ENCODE measurements at places on chromosomes 13 and 19.

DNA sequence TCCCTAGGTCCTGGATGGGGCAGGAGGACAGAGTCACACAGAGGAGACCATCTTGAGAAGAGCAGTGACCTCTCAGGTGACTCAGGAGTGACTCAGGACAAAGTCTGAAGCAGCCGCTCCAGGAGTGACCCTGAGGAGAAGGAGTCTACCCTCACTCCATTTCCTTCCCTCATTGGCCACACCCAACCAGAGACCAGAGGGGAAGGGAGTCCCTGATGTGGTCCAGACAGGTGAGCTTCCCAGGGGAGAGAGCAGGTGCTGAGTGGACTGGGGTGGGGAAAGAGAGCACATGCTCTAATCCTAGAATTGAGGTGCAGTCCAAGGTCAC lies 75.5 kb upstream of the MEDAG start:
- no peak for DNase-seq

- no peak for DNase-seq
Measured at GRCh38 chr13:53237696-53238095, 209.1 kb downstream of the OLFM4 start.

GRCh38 chr13:94261163-94261562 lies 218.3 kb downstream of the DCT start:
- no peak for DNase-seq

GRCh38 chr19:3062165-3063105 lies at the start of gene TLE5:
Gene TLE5 (minus strand): TSS chr19:3062495. CDS start chr19:3062200, 295 bp downstream.
- DNase-seq, result peak; percentile 49

GRCh38 chr13:31172001-31172400 lies 10.3 kb upstream of the HSPH1 start:
- DNase-seq, result no peak

DNA sequence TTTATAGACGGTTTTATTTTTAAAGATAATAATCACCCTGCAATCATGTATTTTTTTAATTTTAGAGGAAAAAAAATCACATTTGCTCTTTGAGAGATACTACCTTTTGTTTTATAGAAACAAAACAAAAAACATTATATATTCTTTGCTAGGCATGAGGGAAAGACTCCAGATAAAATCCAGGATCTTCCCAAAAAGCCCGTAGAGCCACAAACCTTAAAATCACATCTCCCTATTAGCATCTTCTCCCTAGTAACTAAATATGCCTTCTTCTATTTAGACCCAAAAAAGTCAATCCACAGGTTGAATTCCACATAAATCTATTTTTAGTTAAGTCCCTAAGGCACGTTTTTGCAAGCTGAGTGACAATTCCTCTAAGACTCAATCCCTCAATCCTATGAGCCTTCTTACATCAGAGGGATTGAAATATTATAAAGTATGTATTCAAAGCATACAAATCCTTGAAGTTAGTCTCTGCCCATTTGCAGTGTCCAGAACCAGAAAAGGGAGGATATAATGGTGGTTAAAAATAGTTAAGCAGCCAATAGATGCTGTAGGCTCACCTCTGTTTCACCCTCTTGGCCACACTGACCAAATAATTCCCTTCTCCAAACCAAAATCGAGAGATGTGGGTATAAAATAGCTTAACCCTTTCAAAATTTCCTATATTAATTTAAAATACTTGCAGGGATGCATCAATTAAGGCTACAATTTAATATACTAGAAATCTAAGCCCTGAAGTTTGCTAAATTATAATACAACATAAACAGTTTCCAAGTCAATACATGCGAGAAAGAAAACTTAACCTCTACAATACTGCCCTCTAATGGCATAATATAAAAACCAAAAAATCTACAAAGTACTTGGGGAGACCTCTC lies 64.0 kb downstream of the SERP2 start:
- no peak for DNase-seq

- DNase-seq, result no peak
Measured at GRCh38 chr19:2816641-2817040, 3.0 kb upstream of the ZNF554 start.

DNA sequence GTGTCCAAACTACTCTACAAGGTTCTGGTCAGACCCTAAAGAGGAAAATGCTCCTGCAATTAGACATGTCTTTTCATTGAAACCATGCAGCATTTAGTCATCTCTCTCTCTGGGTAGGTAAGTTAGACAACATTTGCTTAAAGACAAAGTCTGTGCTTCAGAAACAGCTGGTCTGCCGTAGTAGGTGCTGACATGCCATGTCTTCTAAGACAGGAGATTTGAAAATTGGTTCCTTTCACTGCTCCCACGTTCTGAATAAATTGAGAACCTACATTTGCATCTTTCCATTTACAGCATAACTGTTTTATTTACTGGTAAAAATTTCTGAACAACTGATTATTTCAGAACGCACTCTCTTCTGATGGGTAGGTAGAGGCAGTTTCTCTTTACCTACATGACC lies 494.0 kb downstream of the EFNB2 start:
- DNase-seq, result no peak

GRCh38 chr13:64758521-64759244 lies 2471.5 kb downstream of the PCDH9 start:
- DNase-seq, result no peak

DNA sequence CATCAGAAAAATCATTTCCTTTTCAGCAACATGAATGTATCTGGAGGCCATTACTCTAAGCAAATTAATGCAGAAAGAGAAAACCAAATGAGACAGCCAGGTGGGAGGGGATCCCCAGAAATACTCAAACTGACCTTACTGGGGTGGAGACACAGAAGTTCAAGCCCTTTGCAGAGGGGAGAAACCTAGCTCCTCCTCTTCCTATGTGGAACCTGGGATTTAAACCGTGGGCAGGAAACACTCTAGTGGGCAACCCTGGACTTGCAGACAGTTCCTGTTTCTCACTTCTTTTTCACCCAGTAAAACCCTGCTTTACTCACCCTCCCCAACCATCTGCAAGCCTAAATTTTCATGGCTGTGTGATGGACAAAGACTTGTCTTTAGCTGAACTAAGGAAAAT lies 61.3 kb downstream of the SLITRK6 start:
- DNase-seq, result no peak

- DNase-seq, result peak; percentile 84
Measured at GRCh38 chr19:42132851-42133528, 744 bp upstream of the POU2F2 start.

DNA sequence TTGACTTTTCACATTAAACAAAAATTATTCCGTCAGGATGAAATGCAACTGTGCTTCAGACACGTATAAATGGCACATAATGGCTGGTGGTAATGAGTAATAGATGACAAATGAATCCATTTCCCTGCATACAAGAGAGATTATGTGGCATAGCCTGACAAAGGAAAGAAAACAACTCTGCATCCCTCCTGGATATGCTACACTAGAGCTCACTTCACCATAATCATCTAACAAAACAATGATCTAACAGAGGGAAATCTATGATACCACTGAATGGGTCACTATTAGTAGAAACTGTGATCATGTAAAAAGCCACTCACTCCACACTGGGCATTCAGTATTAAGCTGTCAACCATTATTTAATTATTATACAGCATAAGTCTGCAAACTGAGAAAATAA lies 1498.4 kb downstream of the EFNB2 start:
- no peak for DNase-seq

DNA sequence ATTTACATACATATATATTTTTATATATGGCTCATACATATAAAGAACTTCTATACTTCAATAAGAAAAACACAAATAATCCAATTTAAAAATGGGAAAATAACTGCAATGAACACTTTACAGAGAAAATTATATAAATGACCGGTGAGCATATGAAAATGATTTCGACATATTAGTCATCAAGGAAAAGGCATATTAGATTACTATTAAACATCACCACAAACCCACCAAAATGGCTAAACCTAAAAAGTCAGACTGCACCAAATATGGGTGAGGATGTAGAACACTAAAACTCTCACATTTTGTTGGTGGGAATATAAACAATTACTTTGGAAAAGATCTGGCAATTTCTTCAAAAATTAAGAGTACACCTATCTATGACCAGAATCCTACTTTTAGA lies 316.2 kb downstream of the ENOX1 start:
- DNase-seq, result no peak

DNA sequence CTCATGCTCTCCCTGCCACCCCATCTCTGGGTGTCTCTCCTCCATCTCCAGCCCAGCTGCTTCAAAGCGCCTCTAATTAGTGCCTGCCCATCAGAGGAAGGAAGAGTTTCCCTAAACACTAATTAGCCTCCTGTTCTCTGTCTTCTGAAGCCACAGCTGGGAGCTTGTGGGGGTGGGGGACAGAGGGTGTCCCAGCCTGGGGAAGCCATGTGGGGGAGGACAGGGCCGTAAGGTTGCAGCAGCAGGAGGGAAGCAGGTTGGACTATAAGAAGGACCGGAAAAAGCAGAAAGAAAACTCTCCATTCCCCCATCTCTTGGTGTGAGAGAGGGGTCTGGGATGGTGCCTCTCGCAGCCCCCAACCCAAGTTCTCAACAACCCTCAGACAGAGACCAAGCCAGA lies 26.2 kb downstream of the SLC8A2 start:
- DNase-seq, result no peak

DNA sequence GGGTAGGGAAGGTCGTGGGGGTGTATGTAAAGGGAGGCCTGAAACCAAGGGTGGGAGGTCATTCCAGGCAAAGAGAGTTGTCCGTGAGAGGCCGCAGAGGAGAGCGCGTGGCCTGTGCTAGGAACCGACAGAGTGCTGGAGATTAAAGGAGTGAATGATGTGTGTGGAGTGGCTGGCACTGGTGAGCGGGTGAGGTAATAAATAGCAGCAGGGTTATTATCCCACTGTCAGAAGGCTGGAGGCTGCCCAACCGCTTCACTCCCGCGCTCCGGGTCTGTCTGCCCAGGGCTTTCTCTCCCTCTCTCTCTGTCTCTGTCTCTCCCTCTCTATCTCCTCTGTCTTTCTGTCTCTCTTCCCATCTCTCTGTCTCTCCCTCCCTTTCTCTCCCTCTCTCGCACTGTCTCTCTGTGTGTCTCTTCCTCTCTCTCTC lies 17.4 kb downstream of the ZNF579 start:
- no peak for DNase-seq

- DNase-seq, result no peak
Measured at GRCh38 chr13:44306371-44307192, 67.0 kb upstream of the SERP2 start.

- DNase-seq, result peak; percentile 50
Measured at GRCh38 chr19:50537769-50538230, 24.1 kb upstream of the ASPDH start.

DNA sequence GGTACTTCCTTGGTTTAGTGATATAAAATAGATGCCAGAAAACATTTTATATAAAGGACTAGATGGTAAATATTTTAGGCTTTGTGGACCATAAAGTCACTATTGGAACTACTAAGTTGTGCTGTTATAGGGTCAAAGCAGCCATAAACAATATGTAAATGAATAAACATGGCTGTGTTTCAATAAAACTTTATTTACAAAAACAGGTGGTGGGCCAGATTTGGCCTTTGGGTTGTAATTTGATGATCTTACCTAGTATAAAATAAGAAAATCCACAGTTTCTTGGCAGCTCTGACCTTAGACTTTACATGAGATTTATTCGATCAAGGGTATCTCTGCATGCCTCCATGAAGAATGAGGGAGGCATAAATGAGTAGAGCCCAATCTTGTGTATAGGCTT lies 232.0 kb upstream of the PCDH9 start:
- no peak for DNase-seq

- DNase-seq, result no peak
Measured at GRCh38 chr19:32196690-32197420, 148.6 kb upstream of the ZNF507 start.

- no peak for DNase-seq
Measured at GRCh38 chr13:44079413-44080205, 199.9 kb downstream of the LACC1 start.

GRCh38 chr19:1513499-1514294 lies 878 bp upstream of the ADAMTSL5 start:
- DNase-seq, result no peak

DNA sequence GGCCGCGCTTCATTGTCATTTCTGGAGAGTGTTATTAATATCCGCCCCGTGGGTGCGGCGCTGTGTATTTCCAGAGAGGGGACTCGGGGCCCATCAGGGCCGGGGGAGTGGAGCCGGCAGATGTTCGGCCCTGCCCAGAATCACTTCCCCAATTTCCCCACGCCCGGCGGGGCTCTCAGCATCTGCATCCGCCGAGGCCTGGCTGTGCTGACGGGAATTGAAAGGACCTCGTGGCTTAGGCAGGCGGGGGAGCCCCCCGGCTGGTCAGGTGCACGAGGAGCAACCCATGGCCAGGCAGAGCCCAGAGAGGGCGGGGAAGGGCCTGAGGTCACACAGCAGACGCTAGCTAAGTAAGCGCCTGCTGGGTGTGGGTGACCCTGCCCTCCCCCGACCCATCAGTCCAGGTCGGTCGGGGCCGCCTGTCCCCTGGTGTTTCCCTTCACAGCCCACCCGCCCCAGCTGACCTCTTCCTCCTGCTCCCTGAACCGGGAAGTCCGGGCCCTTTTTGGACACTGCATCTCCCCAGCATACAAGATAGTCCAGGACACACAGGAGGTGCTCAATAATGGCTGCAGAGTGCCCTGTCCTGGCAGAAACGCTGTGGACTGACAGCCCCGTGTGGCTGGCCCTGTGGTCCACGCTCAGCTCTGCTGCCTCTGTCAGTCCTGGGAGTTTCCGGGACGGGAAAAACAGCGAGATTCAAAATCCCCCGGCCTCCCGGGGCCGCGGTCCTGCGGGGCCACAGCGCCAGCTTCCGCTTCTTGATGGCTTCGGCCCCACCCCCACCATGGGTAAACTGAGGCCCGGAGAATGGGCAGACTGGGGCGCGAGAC lies 22.1 kb downstream of the ARID3A start:
- peak; percentile 98 for DNase-seq

DNA sequence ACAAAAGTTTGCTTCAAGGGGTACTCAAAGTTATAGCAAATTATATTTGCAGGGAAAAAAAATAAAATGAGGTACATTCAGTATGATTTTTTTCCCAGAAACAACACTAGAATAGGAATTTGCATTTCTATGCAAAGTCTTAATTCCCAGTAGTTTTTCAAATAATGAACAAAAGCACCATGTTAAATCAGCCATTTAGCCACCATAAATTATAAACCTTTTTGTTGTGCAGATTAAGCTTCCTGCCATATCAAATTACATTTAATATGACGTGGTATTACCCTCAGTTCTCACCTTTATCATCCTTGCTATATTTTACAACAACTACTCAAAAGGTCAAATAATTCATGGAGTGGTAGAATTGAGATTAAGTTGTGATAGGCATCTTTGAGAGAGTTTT lies 136.6 kb upstream of the FRY start:
- no peak for DNase-seq

- DNase-seq, result no peak
Measured at GRCh38 chr19:28217022-28217421, 995.9 kb downstream of the UQCRFS1 start.

DNA sequence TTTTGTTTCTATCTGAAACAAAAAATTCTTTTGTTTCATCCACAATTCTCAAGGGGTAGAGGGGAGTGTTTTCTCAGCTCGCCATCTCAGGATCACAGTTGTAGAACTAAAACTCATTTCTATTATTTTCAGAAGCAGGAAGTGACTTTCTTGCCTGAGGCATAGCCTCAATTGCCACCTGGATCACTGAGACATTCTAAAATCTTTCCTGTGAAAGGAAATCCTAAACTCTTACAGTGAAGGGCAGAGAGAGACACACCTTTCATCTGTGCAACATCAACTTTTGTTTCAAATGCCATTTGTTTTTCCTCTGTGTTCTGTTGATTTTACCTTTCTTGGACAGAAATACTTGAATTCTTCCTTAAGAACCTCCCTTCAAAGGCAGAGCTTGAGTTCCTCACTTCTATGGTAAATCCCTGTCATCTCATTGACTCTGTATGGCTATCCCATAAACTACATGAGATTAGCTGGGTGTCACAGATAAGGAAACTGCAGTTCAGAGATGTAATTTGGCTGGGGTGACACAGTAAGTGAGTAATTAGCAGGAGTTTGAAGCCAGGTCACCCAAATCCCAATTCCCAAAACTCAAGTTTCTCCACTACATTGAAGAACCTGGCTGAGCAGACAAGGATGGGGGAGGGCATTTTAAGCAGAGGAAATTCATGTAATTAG lies 224.4 kb upstream of the HTR2A start:
- no peak for DNase-seq
